ENCODE measurements at places on chromosomes 2 and 18.

- DNase-seq: peak; percentile 17
Observed at GRCh38 chr2:98515250-98515991, 70.8 kb downstream of the INPP4A start.

DNA sequence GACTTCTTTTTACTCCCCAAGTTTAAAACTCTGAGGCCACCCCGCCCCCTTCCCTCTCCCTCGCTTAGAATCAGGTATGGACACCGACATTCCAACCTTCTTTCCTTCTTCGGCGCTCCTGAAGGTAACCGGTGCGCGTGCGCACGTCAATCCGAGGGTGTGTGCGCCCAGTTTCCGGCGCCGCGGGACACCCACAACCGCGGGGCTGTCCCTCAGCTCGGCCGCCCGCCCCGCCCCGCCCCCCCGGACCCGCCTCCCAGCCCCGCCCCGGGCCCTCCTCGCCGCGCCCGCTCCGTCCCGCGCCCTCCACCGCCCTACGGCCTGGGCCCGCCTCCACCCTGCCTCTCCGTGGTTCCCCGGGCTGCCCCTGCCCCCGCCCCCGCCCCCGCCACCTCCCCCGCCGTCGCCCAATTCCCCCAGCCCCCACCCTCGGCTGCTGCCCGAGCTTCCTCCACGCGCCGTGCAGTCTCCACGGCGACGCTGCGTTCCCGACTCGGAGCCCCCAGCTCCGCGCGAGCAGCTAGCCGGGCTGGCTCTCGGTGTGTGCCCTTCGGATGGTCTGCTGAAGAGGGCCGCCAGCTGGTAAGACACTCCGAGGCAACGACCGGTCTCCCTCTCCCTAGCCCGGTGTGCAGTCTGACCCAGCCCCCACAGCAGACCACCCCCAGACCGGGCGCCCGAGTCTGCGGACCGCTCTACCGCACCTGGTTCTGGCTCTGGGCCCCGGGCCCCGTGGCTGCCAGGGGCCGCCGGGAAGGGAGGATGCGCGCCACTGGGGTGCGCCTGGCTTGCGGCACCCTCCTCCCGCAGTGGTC, 635 bp downstream of the ERICH2 start:
- DNase-seq: peak; percentile 65

DNA sequence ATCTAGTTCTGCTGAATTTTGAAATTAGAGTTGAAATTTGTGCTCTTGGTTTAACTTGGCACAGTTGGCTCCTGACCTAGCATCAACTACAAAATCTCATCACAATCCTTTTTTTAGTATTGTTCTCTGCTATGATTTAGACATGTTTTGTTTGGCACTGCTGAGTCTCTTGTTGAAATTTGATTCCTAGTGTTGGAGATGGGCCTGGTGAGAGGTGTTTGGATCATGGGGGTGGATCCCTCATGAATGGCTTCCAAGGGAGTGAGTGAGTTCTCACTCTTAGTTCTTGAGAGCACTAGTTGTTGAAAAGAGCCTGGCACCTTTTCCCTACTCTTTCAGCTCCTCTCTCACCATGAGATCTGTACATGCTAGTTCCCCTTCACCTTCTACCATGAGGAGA, 605.6 kb upstream of the SLC39A10 start:
- no peak for DNase-seq

DNA sequence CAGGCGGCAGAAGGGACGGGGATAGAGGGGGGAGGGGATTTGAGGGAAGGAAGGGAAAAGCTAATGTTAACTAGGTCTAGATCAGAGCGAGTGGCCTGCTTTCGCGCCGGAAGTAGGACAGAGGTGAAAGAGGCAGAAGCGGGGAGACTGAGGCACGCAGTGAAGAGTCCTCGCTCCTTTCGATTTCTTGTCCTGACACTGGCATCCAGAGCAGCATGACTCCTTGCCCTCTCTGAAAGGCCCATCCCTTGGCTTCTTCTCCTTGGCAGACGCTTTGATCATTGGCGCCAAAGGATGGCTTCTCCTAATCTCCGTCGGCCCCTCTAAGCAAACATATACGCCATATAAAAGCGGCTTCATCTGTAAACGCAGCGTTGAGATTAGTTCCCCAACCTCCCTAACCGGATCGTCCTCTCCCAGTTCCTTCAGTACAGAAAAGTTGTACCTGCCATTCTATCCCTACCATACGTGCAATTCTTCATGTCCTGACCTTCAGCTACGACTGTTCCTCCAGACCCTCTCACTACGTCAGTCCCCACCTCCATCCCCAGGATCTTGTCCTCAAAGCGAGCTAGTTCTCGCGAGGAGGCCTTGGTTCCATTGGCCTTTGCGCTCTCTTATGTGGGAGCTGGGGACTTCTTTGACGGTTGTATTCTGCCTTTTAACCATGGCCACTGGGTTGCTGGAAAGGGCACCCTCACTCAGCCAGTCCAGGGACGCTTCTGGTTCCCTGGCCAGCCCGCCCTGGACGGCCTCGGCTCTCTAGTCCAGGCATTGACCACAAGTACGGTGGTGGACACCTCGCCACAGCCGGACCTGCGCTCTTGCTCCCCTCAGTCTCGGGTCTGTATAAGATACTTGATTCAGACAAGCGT, 857 bp upstream of the NEUROD1 start:
- DNase-seq: no peak

- no peak for DNase-seq
Observed at GRCh38 chr2:44651974-44652373, 289.5 kb upstream of the SIX3 start.

DNA sequence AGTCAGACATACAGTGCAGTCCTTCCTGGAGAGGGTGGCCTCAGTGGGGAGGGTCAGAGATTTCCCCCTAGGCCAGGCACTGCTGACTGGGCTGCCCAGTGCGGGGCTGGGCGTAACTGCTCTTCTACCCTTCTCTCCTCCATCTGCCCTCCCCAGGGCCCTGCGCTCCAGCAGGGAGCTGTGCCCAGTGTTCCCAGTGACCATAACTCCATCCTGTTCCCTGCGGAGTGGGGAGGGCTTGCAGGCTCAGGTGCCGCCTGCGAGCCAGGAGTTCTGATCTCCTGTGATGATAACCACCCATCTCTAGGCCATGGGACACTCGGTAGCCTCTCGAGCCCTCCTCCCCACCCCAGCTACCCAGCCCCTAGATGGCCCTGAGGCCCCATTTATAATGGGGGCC, 107.6 kb downstream of the SMAD7 start:
- DNase-seq: no peak

DNA sequence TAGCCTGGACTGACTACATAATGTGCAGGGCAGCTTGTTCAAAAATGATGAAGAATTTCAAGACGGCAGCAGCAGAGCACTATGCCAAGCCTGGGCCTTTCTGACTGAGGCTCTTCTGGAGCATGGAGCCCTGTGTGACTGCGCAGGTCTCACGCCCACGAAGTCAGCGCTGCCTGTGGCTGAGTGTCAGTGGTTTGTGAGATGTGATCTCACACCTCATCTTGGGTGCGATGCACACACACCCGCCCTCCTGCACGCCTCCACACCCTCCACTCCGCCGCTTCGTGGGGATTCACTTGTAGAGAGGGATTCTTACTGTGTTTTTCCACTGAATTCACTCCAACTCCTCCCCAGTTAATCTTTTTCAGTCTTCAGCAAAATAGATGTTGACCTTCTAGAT, 103.9 kb downstream of the VIT start:
- peak; percentile 65 for DNase-seq

GRCh38 chr2:217975626-217976025, 27.2 kb downstream of the TNS1 start:
- no peak for DNase-seq

DNA sequence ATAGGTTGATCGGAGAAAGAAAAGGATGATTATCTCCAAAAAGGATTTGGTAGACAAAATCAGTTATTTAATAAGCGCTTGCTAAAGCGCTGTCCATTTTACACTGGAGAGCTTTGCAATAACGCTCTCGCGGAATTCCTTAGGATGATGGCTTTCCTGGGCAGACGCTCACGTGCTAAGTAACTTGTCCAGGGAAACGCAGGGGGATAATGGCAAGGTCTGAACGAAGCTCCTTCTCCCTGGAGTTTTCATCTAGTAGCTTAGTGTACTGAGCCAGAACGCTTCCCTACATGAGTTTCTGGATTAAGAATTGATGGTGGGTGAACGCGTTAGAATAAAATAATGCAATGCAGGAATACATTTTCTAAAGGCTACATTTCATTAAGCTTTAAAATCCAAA, 739.5 kb upstream of the SALL3 start:
- no peak for DNase-seq

DNA sequence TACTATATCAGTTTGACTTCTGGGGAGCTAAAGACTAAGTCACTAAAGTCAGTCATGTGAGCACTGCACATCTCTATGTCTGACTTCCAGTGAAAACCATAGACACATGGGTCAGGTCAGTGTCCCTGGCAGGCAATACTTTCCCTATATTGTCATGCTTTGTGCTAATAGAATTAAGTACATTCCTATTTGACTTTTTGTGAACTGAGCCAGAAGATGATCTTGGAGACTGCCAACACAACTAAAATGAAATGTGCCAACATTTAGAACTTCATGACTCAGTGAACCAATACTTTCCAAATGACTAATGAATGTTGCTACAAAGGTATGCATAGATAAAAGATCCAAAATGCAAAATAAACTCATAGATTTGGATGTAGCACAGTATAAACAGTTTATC, 820.8 kb upstream of the FAM98A start:
- no peak for DNase-seq

DNA sequence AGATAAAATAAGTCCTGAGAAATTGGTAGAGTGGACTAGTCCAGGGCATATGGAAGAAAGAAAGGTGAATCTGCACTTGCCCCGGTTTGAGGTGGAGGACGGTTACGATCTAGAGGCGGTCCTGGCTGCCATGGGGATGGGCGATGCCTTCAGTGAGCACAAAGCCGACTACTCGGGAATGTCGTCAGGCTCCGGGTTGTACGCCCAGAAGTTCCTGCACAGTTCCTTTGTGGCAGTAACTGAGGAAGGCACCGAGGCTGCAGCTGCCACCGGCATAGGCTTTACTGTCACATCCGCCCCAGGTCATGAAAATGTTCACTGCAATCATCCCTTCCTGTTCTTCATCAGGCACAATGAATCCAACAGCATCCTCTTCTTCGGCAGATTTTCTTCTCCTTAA, 9.8 kb downstream of the SERPINB13 start:
- no peak for DNase-seq

- no peak for DNase-seq
Observed at GRCh38 chr18:45834306-45834705, 8.8 kb downstream of the SIGLEC15 start.

DNA sequence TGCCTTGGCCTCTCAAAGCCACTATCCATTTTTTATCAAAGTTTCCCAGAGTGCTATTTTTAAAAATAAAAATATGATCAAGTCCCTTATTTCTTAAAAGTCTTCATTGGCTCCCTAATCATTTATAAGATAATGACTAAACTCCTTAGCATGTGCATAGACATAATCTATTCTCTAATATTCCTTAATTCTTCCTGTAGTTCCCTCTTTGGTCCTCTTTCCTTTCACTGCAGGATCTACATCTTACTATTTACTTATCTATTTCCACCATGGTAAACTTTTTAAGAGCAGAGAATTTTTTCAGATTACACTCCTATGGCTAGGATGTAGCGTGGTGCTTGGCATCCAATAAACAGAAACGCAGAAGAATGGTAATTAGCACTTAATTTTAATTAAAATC, 19.0 kb downstream of the IDH1 start:
- no peak for DNase-seq

- DNase-seq: no peak
Observed at GRCh38 chr2:239855863-239856587, 169.1 kb downstream of the NDUFA10 start.

DNA sequence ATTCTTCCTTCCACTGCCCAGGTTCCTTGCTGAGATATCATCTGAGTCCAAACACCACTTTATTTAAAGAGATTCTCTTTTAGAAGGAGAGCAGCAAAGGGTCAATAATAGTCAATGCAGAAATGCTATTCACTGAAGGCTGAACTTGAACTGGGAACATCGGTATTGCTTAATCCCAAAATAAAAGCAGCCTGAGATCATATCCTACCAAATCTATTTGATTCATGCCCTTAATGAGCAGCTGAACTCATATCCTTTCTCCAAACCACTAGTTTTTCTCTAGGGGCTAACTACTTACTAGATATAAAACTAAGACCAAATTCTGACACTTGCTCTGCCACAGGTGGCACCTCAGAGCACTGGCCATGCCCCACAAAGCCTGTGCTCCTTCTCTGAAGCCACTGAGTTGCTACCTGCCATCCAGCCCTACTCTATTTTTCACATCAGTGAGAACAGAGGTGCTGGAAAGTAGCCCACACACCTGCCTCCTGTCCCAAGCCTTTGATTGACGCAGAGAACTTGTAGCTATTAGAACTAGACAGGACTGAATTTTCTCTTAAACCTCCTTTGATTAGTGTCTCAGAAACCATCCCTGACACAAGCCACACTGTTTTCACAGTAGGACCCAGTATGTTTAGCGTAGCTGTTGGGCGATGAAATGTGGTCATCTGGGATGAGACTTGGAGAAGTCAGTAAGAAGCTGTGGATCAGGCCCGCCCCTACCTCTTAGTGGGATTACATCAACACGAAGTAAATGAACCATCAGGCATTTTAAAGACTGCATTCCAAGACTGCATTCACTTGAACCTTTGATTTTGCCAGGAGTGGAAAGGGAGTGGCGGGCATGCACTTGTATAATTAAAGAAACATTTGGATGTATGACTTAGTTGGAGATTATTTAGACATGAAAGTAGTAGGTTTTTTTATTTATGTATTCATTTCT, 124.3 kb downstream of the RBMS1 start:
- no peak for DNase-seq

DNA sequence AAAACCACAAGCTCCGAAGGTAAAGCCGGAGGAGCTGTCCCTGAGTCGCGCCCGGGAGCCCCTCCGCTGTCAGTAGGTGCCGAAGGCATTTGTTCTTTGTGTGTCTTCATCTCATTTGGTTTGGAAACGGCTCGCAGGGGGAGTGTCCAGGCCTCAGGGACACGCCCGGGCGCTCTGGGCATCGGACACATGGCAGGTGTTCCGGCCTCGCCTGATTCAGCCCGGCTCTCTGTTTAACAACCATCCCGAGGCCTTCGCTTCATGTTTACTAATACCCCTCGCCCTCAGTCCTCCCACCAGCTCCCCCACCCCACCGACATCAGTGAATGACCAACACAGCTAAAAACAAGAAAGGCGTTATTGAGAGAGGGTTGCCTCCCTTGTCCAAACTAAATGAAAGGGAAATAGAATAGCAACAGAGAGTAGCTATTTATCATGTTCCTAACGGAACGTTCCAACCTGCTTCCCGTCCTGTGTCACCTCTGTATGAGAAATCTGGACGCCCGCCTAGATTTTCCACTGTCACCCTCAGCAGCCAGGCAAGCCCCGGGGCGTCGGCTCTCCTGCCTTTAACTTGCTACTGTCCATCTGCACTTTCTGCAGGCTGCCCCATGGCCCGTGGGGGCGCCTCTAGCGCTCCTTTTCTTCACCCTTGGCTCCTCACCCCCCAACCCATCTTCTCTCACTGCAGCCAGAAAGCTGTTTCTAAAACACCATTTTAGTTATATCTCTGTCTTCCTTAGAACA, 73.9 kb downstream of the MYCN start:
- no peak for DNase-seq

DNA sequence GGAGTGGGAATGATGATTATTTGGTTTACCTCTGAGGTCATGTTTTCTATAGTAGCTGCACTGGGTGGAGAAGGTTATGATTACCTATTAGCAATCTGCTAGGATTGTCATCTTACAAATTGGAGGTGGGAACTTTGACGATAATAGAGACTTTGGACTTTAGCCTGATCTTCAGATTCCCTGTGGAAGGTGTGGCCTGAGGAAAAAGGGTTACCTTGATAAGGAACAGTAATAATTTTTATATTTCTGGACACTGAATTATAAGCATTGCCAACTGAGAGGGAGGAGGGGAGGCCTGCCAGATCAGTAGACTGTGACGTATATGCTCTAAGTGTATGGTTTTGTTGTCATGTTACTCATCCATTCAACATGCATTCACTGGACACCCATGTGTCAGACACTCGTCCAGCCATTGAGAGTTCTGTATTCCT, 183.4 kb upstream of the FOSL2 start:
- DNase-seq: no peak
